Epithelial cell of prostate (primary cell): ENCODE measurements at places on chromosomes 1 and 21.
A peak's percentile ranks its signal among the peaks of the same experiment; 100 is the strongest.

GRCh38 chr1:224087286-224087794 is 26.6 kb upstream of the FBXO28 start:
- no peak for DNase-seq

- DNase-seq = no peak
Measured at GRCh38 chr1:61187352-61188086, 105.2 kb downstream of the NFIA start.

- no peak for DNase-seq
Measured at GRCh38 chr1:212415107-212415841, 588 bp upstream of the PACC1 start.

GRCh38 chr1:117093870-117094621 is 27.5 kb downstream of the TRIM45 start:
- DNase-seq = peak; percentile 36

GRCh38 chr1:157540160-157540748 is 12.1 kb downstream of the FCRL5 start:
- no peak for DNase-seq

DNA sequence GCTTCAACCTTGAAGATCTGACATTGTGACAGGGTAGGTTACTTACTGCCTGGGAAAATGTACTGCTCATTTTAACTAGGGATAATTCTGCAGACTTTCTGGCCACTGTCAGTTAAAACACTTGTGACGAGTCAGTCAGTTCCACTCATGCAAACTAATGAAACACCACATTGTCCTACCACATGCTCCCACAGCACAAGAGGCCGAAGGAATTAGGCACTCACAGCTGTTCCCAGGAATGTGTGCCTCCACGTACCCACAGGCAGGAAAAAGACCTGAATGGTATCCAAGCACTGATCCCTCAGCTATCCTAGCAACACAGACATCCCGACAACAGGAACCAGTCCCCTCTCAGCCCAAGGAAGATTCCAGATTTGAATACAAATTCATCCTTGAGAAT is 12.3 kb downstream of the BCAR3 start:
- no peak for DNase-seq

GRCh38 chr1:29292344-29292743 is 56.0 kb downstream of the PTPRU start:
- DNase-seq = no peak

DNA sequence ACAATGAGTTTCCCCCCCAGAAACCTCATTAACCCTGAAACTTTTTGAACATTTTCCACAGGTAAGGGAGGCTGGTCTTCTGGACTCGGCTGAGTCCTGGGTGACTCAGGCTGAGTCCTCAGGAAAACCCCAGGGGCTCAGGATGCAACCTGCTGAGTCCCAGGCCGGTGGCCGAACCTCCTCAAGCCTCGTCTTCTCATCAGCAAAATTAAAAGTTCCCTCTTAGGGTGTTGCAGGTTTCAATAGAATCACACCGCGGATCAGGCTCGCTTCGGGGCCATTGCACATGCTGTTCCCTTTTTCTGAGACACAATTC is 35.0 kb upstream of the GRHL3 start:
- DNase-seq = peak; percentile 61

DNA sequence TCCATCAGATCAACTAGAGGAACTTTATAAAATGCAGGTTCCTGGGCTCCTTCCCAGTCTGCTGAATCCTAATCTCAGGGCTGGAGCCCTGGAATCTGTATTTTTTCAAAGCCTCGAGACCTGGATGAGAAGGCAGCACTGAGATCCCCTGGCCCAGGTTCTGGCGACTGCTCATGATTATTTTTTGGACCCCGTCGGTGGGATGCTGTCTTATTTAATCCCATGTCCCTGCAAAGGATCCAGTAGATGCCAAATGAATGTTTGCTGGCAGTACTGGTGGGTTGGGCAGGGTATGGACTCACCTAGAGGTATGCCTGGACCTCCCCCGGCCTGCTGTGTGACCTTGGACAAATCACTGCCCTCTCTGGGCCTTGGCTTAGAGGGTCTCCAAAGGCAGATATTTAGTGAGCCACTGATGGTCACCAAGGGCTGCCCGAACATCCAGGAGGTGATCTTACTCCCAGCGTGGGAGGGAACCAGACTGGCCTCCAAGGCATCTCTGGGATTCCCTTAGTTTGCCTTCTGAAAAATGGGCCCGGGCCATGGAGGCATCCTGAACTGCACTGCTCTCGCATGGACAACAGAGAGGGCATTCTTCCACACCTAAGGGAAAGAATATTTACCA is 91.6 kb upstream of the RUNX3 start:
- DNase-seq = no peak

- no peak for DNase-seq
Measured at GRCh38 chr1:28086651-28087050, 1.8 kb downstream of the EYA3 start.

DNA sequence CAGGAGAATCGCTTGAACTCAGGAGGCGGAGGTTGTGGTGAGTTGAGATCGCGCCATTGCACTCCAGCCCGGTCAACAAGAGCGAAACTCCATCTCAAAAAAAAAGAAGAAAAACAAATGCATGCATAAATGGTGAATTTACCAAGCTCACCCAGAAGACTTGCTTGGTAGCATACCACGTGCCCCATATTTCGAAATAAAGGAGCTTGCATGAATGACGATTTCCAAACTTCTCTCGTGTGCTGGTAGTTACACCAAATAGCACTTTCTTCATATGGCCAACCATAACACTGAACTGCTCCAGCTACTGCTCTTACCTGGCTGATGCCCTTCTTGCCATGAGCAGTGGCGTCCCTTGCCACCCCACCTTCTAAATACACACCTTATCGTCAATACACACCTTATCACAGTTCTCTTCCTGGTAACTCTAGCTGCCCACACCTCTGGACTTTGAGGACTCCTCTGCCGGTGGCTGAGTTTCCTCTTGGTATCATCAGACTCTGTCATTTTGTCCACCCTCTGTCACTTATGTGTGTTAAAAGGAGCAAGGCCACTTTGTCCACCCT is 2.8 kb downstream of the DOP1B start:
- no peak for DNase-seq

DNA sequence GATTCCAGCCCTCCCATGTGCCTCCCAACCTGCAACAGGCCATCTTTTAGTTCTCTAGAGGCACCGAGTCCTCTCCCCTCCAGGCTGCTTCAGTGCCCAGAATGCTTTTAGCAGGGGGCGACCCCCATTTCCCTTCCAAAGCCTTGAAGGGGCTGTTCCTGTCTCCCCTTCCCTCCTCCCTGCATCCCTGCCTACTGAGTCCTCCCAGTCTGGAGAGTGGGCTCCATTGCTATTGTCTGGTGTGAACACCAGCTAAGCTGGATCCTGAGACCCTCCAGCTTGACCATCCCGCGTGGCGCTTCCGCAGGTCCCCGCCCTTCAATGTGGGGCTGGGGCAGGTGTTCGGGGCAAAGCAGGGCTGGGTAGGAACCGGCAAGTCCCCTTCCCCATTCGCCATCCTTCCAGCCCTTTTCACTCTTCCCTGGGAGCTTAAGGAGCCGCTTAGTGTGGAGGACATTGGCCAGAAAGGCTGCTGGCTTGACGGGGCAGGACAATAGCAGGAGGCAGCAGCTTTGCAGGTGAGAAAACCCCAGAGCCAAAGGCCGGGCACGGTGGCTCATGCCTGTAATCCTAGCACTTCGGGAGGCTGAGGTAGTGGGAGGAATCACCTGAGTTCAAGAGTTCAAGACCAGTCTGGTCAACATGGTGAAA is 32.2 kb downstream of the PADI6 start:
- no peak for DNase-seq

DNA sequence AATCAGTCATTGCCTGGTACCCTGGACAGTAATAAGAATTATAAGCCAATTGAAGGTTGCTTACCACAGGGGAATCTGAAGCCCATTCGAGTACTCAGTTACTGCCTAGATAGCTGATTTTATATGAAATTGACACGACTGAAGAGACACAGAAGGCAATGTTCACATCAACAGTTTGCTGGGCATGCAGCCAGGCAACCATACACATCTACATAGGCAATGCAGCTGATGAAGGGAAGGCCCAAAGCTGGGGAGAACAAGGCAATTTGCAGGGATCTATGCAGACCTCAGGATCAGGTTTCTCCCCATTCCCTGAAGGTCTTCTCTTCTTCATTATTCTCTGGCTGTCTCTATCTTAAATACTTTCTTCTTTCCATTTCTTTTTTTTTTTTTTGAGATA is 448.7 kb downstream of the PTBP2 start:
- no peak for DNase-seq

- no peak for DNase-seq
Measured at GRCh38 chr1:169133228-169133576, 26.7 kb downstream of the ATP1B1 start.

DNA sequence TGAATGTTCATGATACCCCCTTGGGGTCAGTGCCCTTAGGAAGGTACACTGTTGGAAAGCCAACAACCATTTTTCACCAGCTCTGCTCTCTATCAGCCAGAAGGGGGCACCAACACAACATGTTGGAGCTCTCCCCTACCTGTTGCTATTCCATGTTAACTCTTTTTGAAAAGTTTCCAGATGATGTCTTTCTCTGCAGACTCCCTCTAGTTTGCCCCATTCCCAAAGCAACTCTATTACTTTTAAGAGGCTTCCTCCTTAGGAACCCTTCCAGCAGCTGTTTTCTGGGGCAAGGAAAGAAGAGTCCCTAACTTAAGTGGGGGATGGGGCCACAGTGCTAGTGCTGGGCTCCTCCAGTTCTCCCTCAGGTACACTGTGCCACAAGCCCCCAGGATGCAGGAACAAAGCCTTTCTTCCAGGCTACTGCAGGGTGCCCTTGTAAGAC is 22.9 kb upstream of the NDC1 start:
- DNase-seq = no peak

DNA sequence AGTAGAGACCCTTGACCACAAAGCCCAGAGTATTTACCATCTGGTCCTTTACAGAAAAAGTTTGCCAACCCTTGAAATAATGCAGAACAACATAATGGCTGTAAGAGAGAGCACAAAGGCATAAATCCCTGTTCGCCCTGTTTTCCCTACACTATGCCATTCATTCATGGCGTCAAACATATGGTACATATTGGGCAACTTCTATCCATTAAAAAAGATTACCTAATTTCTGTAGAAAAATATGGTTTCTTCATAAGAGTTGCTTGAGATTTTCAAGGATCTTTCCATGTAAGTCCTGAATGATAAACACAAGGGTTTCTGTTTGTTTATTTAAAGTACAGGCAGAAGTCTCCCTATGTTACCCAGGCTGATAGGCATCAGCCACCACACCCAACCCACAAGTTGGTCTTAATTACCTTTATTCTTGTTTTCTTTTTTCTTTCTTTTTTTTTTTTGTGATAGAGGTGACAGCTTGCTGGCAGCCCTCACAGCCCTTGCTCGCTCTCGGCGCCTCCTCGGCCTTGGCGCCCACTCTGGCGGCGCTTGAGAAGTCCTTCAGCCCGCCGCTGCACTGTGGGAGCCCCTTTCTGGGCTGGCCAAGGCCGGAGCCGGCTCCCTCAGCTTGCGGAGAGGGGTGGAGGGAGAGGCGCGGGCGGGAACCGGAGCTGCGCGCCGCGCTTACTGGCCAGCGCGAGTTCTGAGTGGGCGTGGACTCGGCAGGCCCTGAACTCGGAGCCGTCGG is 68.3 kb upstream of the NR5A2 start:
- DNase-seq = no peak

GRCh38 chr1:10257851-10258250 is 47.5 kb downstream of the KIF1B start:
- no peak for DNase-seq

DNA sequence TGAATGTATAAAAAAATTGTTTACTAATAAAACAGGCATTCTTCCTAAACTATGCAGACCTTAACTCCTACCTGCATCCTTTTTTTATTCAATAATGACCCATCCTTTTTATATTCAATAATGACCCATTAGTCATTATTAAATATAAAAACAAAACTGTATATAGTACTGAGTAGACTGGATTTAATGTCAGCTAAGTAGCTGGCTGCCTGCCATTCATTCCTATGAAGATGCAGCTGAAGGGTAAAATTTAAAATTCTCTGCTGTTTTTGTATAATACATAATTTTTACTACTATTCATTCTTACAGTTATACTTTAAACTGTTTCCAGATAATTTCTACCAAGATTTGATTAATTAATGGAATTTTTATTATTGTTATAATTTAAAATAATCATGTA is 79.3 kb downstream of the DENND1B start:
- no peak for DNase-seq

- DNase-seq = no peak
Measured at GRCh38 chr1:245663373-245663772, 508.6 kb downstream of the KIF26B start.

- no peak for DNase-seq
Measured at GRCh38 chr1:179080866-179081686, 794 bp upstream of the TOR3A start.

DNA sequence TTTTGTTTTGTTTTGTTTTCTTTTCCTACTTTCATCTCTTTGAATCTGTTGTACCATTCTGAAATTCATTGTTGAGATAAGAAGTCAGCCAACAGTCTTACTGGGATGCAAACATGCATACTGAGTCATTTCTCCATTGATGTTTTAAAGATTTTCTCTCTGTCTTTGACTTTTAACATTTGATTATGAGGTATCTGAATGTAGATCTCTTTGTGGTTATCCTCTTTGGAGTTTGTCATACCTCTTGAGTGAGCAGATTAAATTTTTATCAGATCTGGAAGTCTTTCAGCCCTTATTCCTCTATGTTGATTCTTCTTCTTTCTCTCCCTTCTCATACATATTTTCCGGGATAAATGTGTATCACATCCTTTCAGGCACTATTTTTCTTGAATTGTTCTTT is 406.9 kb upstream of the NCAM2 start:
- DNase-seq = no peak

- DNase-seq = peak; percentile 22
Measured at GRCh38 chr1:218592688-218593087, 247.6 kb downstream of the TGFB2 start.

GRCh38 chr21:35932232-35932911 is 128.0 kb downstream of the SETD4 start:
- peak; percentile 52 for DNase-seq

GRCh38 chr1:76068542-76068941 is 6.0 kb upstream of the ST6GALNAC3 start:
- no peak for DNase-seq
